ENCODE measurements at places on chromosomes 2 and 18.
A peak's percentile ranks its signal among the peaks of the same experiment; 100 is the strongest.

- no peak for DNase-seq
Observed at GRCh38 chr2:69113627-69114026, 100.6 kb downstream of the ANTXR1 start.

GRCh38 chr2:16285813-16286510, 345.6 kb downstream of the MYCN start:
- no peak for DNase-seq

- no peak for DNase-seq
Observed at GRCh38 chr2:17520761-17521160, 2.5 kb upstream of the RAD51AP2 start.

GRCh38 chr18:40415176-40415791, 1539.8 kb upstream of the PIK3C3 start:
- DNase-seq: no peak

GRCh38 chr18:13804305-13804704, 19.6 kb upstream of the MC5R start:
- no peak for DNase-seq

- no peak for DNase-seq
Observed at GRCh38 chr2:88342749-88343148, 109.7 kb downstream of the FOXI3 start.

- DNase-seq: no peak
Observed at GRCh38 chr18:8800876-8801262, 95.5 kb downstream of the MTCL1 start.

- no peak for DNase-seq
Observed at GRCh38 chr2:54671010-54671409, 52.5 kb upstream of the EML6 start.

- no peak for DNase-seq
Observed at GRCh38 chr2:127414638-127415592, 3.3 kb upstream of the PROC start.

DNA sequence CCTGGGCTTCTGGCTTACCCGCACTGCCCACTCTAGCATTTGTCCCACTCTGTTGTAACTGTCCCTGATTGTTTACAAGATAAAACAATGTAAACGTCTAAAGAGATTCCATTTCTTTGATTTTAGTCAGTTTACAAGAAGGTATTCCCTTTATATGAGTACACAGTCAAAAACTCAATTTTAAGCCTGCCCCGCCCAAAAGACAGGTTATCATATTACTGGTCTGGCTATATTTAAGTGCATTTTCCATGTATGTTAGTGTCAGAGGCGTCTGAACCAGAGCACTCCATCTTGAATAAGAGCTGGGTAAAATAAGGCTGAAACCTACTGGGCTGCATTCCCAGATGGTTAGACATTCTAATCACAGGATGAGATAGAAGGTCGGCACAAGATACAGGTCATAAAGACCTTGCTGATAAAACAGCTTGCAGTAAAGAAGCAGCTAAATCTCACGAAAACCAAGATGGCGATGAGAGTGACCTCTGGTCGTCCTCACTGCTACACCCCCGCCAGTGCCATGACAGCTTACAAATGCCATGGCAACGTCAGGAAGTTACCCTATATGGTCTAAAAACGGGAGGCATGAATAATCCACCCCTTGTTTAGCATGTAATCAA, 15.0 kb downstream of the GPR45 start:
- no peak for DNase-seq

- peak; percentile 89 for DNase-seq
Observed at GRCh38 chr2:11688222-11689069, 18.5 kb upstream of the NTSR2 start.

- no peak for DNase-seq
Observed at GRCh38 chr2:85706599-85707296, 12.6 kb downstream of the GNLY start.

DNA sequence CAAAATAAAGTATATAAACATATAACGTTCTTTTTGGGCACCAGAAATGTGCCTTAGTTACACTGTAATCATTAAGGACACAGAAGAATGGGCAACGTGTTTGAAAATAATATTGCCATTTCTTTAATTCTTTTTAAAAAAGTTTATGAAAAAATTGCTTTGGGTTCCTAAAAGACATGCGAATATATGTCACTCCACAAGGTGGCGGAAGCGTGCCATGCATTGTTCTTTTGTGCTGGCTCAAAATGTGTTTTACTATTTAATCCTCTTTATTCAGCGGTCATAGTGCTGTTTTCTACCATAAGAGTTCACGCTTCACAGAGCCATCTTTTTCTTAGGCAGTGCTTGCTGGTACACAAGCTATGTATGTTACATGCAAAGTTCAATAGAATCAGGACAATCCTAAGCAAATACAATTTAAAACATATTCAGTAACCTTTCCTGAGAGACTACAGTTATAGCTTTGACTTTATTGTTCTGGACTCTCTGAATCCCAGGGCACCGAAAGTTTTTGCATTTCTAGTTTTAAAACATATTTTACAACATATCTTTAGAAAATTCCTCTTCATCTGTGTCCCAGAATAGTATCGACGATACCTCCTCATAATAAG, 147.8 kb upstream of the ERBB4 start:
- no peak for DNase-seq

DNA sequence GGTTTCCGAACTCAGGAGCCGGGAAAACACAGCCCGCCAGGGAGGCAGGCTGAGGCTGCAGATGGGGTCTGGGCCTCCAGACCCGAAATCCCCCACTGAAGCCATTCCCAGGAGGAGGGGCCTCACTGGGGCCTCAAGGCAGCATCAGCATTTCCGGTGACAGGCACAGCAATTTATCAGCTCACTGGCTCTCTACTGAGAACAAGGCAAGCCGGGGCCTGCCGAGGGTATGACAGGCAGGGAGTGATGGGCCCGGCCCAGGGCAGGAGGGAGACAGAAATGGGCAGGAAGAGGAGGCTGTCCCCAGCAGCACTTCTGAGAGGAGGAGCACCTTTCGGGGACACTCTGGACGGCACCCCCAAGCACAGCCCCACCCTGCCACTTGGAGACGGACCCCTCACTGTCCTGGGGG, 12.5 kb downstream of the SDC1 start:
- DNase-seq: no peak

- no peak for DNase-seq
Observed at GRCh38 chr2:85787981-85788340, 34.2 kb downstream of the ATOH8 start.

DNA sequence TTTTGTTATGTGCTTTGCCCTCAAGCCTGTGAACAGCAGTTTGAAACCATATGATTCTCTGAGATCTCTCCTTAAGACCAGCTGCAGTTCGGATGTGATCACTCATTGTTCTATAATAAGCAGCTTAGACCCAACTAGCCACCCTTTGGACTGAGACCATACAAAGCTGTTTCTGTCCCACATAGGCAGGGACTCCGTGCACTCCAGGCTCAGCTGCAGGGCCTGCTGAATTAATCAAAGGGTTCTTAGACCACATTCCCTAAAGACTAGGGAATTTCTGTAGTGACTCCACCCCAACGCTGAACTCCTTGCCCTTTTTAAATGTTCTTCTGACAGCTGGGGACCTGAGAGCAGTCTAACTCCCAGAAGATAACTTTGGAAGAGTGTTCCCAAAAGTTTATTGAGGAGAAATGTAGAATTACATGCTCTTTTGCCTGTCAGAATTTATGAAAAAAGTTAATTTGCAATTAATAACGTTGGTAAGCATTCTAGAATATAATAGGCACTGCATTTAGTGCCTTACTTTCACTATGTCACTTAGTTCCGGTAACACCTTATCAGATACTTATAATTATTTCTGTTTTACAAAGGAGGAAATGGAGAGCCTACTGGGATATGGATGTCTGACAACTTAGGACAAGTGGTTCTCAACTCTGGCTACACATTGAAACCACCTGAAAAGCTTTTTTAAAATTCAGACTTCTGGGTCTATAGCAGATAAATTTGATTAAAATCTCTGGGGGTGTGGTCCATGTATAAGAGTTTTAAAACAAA, 42.3 kb downstream of the GULP1 start:
- DNase-seq: no peak

DNA sequence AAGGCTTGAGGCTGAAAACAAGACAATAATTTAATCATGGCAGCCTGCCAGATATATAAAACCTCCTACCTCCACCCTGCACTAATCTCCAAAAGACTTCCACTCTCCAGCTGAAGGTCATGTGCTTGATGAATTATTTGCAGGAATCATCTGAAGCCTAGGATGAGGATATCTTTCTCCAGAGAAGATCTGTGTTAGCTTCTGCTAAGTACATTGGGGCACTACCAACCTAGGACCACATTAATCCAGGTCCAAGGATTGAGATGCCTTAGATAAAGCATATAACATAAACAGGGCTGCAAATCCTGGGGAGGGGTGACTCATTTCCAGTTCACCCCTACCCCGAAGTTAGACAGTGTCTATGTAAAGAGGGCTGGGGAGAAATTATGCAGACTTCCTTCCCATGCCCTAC, 80.5 kb upstream of the FRZB start:
- DNase-seq: no peak

DNA sequence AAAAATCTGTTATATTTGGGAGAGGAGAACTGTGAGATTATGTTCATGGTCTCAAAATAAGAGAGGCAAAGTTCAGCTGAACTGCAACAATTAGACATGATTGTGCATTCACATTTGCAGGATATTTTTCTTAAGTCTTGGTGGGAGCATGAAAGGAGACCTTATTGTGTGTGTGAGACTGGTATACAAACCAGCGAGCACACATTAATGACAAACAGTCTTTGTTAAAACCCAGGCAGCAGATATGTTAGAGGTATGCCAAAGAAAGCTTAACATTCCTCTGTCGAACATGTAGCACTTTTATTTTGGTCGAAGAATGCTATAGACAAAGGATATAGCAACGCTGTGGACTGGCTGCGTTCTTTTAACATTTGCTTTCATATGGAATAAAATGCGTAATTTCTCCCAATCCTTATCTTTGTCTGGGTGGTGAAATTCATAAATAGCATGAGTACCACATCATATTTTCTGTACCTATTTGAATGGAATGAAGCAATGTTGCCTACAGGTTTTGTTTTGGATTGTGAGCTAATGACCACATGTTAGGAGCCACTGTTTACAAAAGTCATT, 88.4 kb downstream of the ICOS start:
- DNase-seq: no peak

GRCh38 chr2:29025711-29026110, 44.6 kb downstream of the TOGARAM2 start:
- no peak for DNase-seq

DNA sequence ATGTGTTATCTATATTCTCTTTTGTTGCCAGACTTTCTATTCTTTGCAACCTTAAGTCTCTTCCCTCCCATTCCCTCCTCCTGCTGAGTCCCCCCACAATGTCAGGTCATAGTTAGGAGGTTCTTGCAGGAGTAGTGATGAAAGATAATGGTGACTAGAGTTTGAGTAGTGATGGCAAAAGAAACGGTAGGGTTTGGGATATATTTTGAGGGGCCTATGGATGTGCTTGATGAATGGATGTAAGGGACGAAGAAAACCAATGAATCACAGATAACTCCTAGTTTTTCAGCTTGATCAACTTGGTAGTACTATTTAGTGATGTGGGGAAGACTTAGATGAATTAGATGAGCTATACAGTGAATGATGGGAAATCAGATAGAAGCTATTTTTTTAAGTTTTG, 21.0 kb downstream of the EML4 start:
- DNase-seq: no peak

DNA sequence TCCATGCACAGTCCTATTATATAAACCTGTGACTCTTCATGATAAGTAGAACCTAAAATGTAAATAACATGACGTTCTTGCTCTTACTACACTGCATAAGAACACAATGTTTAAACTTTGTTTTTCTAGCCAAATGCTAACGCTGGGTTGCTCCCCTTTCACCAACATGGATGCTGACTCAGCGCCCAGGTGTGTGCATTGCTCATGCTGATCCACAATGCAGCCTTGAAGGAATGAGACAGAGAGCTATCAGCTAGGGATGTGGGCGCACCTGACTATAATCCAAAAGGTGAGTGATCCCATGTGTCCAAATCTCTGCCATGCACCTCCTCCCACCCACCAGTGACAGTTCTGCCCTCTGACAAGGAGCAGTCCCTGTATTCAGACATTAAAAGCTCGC, 235.0 kb downstream of the IRS1 start:
- DNase-seq: no peak

GRCh38 chr2:134139611-134140010, 114.3 kb upstream of the MGAT5 start:
- DNase-seq: no peak

DNA sequence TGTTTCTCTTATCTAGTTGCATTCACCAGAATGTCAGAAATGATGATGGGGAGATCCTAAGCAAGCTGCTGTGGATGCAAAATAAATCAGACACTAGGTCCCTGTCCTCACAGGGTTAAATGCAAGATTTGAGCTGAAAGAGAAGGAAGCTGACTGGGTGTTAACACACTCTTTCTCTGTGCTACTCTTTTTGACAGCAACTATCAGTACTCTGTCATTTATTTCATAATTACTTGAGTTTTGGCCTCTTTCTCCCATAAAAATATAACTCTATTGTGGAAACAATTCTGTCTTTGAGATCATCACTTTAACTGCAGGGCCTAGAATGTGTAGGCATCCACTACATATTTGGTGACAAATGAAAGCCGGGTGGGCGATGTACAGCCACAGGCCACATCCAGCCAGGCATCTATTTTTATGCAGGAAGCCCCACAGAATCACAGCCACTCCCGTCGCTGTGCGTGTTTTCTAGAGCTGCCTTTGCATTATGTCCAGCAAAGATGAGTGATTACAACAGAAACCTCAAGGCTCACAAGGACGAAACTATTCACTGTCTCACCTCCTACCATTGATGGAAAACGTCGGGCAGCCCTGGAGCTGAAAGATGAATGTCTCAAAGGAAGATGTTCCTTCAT, 849.0 kb downstream of the RNF144A start:
- DNase-seq: no peak

DNA sequence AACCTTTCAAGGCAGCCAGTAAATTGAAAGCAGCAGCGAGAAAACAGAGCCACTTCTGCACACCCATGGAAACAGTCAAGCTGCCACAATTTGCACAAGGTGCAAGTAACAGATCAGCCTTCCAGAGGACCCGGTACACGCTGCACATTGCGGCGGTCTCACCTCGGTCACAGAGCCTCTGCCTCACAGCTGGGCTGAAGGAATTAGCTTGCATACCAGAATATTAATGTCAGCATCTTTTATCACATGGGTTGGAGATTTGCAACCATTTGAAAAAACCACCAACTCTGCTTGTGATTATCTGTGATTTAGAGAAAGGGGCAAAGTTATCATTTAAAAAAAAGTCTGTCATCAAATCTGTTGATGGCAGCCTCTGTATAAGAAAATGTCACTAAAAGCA, 330.5 kb upstream of the TCF4 start:
- no peak for DNase-seq

- no peak for DNase-seq
Observed at GRCh38 chr2:161426922-161427663, 11.0 kb downstream of the TBR1 start.

- DNase-seq: no peak
Observed at GRCh38 chr2:213253162-213253561, 31.1 kb upstream of the SPAG16 start.

Measured in suprapubic skin (tissue), 4 donors.